GOT3 (cell line): ENCODE measurements at places on chromosomes 6 and 20.

GRCh38 chr6:156779206-156780094 lies 2.3 kb downstream of the ARID1B start:
- no peak for DNase-seq

DNA sequence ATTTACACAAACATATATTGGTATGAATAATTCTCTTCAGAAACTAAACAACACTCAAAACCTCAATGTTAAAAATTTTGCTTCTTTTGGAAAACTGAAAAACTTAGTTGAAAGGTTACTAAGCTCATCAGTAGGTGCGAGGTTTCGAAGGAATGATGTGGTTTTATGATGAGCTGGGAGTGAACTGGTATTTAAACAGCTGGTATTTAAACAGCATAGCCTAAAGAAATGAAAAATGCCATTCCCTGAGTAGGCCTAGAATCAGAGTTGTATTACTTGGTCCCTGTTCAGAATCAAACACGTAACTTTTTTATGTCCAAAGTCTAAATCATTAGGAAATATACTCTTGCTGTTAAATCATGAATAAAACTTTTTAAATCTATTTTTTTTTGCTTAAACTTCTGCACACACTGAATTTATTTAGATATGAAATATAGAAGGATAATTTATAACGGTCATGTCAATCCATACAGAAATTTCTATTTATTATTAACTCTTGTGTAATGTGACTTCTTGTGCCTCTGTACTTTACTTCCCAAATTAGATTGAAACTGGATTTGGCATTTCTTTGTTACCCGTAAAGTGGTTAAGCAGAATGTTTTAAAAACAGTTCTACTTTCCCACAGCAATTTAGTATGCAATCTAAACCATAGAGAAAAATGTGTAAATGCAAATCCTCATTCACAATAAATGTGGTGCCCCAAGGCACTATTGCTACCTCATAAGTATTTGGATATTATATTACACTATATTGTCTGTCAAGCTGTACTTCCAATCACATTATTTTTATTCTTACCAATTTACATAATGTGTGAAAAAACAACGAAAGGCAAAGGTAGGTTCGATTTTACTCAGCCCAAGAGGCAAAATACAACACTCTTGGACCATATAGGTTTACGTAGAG lies 124.1 kb downstream of the HS3ST5 start:
- no peak for DNase-seq

GRCh38 chr6:125228981-125229479 lies 72.7 kb downstream of the HDDC2 start:
- DNase-seq, result no peak

GRCh38 chr6:32129297-32130088 lies 595 bp downstream of the FKBPL start:
- no peak for DNase-seq

GRCh38 chr6:75135450-75135849 lies 70.4 kb downstream of the COL12A1 start:
- no peak for DNase-seq

DNA sequence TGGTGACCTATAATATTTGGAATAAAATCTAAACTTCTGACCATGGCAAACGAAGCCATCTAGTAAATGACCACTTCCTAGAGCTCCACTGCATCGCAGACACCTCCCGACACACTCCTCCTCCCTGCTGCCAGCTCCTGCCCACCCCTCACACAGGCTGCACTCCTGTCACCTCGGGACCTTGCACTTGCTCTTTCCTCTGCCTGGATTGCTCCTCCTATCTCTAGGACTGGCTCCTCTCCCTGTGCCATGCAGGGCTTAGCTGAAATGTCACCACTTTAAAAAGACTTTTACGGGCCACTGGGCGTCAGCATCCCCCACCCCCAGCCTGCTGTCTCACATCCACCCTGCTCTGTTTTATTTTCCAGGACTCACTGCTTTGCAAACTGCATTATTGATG lies 87.6 kb upstream of the MC3R start:
- DNase-seq, result no peak

DNA sequence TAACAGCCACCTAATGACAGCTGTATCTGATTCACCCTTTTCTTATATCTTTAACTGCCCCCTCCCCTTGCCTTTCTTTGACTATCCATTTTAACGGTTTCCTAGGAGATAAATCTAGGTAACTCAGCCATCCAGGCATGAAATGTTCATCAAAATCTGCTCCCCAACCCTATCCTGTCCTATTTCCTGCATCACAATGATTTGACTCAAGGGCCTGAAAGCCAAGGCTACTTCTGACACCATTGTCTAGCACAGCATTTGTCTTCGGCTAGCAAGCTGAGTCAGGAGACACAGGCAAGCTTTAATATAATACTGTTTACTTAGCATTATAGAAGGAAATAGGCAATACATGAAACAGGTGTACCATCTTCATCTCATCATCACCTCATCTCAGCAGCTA lies 31.6 kb upstream of the MANEA start:
- DNase-seq, result no peak

DNA sequence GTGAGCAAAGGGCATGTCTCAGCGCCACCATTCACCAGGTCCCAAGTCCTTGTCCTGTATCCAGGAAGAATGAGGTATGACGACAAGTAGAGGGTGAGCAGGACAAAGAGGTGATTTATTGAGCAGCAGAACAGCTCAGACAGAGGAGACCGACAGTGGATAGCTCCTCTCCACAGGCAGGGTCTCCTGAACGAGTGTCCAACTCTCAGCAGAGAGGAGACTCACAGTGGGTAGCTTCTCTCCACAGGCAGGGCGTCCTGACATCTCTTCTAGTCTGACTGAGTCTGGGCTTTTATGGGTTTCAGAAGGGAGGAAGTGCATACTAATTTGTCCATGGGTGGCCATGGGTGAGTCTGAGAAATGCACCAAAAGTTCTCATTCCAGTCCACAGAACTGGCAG lies 204.7 kb downstream of the ANKRD60 start:
- DNase-seq, result no peak
